ENCODE measurements at places on chromosomes 13 and 19. TPM values are rescaled to one million over a fixed set of nuclear protein-coding genes. Genes with fewer than 3 reads are reported as not detected.

Gene ZNF283
- total RNA-seq = 17.6 TPM

Gene MYCBP2
- total RNA-seq = 16.8 TPM

Gene RHPN2
- total RNA-seq = 19.9 TPM

Gene PLD3
- 118 TPM for total RNA-seq

Gene PTGIR
- total RNA-seq = 0.12 TPM

Gene SIGLEC10
- not detected for total RNA-seq

Gene ZNF614
- total RNA-seq = 12.1 TPM

Gene UQCRFS1
- total RNA-seq = 46.5 TPM

Gene GDF15
- total RNA-seq = 7.3 TPM

Gene SAMD1
- 121 TPM for total RNA-seq

Gene BST2
- 0.83 TPM for total RNA-seq

Gene CPAMD8
- total RNA-seq = not detected

Gene LGALS7B
- not detected for total RNA-seq

Gene TNFSF9
- total RNA-seq = 12.0 TPM

Gene GADD45GIP1
- total RNA-seq = 80.8 TPM

Gene SLC10A2
- not detected for total RNA-seq

Data from Daoy (cell line).